ENCODE measurements at places on chromosomes 11 and 22. TPM values are rescaled to one million over a fixed set of nuclear protein-coding genes. Genes with fewer than 3 reads are reported as not detected.

The FBXO7 gene
- 77.2 TPM for total RNA-seq

The OR4C6 gene
- not detected for total RNA-seq

The CCDC188 gene
- total RNA-seq, result not detected

The LRRC55 gene
- total RNA-seq, result not detected

The DGCR6 gene
- 1.4 TPM for total RNA-seq

The OR52I2 gene
- total RNA-seq, result not detected

The RIC3 gene
- total RNA-seq, result 7.7 TPM

The OR52I1 gene
- total RNA-seq, result not detected

The GPR137 gene
- 28.5 TPM for total RNA-seq

All from activated CD8-positive, alpha-beta T cell treated with anti-CD3 and anti-CD28 coated beads for 36 hours (primary cell).